ENCODE measurements at places on chromosomes 6 and 20.

DNA sequence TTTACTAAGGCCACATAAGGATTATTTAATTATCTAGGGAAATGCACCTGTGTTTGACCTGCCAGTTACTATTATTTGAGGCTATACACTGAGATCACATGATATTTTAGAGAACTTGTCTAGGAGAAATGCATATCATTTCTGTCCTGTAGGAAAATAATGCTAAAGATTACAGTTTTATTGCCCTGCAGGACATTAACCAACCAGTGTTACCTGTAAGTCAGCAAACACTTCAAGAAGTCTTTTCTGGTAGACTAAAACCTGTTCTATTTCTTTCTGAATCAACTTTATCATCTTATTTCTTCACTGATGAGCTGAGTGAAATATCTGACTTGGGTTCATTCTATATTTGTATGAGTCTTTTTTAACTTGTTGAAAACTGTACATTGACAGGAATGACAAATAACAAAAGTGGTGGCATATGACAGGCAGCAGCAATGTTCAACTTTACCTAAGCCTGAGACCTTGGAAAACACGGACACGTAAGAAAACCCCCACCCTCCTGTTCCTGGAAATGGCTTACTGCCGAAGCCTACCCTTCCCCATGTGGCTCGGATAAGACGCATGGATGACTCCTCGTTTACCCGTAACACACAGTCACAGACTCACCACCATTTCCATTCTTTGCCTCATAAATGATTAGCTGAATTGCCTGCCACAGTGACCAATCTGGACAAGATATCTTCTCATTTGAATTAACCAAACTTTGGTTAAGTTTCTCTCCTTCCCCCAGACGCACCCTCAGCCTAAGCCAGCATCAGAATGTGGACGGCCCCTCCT, 118.0 kb upstream of the CD93 start:
- no peak for DNase-seq

- no peak for DNase-seq
Observed at GRCh38 chr6:144286503-144287393, 1.6 kb downstream of the UTRN start.

DNA sequence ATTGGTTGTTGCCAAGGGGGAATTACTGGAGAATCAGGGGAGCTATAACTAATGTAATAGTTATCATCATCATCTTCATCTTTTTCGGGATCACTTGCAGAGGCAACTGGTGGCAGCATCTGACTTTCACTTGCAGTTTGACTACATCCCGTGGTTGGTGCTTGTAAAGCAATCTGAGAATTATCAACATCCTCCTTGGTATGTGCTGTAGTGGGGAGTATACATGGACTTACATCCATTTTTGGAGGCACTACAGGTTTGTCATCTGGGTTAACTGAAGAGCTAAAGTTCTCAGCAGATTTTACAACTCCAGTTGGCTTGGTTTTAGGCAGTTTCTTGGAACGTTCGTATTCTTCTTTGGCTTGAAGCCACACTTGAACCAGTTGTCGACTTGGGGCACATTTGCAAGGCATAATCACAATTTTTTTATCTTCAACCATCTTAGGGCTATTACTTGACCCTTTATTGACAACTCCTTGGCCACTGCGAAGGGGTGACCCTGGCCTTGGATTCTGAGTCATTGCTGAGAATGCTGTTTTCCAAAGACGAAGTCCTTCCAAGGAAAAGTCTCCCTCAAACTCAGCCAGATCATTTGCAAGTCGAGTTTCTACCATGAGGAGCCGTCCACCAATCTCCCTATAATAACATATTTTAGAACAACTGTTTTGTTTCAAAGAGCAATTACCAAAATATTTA, 115.5 kb downstream of the REV3L start:
- DNase-seq, result no peak

DNA sequence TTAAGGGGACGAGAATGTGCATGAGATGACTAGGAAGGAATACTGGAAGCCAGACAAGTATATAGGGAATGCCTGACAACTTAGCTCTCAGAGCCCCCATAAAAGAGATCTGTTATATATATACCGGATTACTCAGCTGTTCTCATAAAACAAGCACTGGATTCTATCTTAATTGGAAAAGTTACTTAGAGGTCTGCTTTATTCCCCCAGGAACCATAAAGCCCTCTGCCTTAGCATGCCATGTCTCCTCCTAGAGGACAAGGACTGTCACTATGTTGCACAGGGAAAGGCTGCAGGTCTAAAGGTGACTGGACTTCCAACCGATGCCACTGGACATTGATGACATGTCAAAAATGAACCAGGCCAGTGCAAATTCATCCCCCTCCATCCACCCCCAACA, 6.4 kb downstream of the EXOC2 start:
- no peak for DNase-seq

GRCh38 chr20:17358854-17359253, 132.0 kb downstream of the PCSK2 start:
- no peak for DNase-seq

DNA sequence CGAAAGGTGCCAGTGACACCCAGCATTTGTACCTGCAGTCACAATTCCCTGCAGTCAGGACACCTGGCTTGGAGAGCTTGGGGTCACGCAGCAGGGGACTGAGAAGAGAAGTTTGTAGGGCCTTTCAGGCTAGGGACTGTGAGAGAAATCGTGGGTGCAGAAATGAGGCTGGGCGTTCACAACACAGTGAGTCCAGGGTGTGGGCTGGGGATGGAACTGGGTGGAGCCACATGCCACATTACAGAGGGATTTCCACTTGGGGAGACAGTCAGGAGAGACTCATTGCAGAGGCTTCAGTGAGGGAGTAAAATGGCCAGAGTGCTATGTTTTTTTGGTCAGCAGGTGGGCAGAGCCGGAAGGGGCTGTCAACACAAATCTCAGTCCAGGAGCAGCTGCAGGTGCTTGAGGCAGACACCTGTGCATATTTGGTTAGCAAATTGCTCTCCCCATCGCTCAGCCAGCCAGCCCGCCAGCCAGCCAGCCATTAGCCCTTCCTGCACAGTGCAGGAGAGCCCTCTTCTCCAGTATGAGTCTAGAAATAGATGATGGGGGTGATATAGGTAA, 7.4 kb downstream of the ITPR3 start:
- DNase-seq, result no peak

- DNase-seq, result no peak
Observed at GRCh38 chr6:134389129-134389528, 71.2 kb upstream of the SGK1 start.

- no peak for DNase-seq
Observed at GRCh38 chr6:161476711-161477110, 202.8 kb upstream of the AGPAT4 start.

GRCh38 chr6:11212664-11213063, 19.8 kb downstream of the NEDD9 start:
- no peak for DNase-seq

DNA sequence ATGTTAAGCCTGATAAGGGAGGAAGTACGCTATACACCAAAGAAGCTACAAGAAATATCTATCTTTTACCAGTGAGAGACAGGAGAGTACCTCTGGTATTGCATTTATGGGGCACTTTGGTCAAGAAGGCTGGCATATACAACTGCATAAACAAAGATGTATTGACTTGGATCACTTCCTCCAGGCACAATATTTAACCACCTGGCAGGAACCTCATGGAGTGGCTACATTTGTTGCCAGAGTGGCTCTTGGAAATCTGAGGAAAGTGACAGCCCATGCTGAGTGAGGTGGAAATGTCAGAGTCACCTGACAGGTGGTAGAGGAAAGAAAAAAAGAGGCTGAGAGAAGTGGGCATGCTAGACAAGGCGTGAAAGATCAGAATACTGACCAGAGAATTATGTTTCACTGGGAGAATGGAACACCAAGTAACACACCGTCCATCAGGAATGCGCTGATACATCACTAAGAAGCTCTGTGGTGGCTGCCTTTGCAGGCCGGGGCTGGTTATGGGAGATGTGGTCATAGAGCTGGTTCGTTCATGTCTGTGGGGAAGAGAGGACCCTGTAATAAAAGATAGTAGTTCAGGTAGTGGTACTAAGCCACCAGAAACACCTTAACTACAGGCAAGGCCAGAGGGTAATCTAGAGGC, 61.4 kb upstream of the UFL1 start:
- no peak for DNase-seq

DNA sequence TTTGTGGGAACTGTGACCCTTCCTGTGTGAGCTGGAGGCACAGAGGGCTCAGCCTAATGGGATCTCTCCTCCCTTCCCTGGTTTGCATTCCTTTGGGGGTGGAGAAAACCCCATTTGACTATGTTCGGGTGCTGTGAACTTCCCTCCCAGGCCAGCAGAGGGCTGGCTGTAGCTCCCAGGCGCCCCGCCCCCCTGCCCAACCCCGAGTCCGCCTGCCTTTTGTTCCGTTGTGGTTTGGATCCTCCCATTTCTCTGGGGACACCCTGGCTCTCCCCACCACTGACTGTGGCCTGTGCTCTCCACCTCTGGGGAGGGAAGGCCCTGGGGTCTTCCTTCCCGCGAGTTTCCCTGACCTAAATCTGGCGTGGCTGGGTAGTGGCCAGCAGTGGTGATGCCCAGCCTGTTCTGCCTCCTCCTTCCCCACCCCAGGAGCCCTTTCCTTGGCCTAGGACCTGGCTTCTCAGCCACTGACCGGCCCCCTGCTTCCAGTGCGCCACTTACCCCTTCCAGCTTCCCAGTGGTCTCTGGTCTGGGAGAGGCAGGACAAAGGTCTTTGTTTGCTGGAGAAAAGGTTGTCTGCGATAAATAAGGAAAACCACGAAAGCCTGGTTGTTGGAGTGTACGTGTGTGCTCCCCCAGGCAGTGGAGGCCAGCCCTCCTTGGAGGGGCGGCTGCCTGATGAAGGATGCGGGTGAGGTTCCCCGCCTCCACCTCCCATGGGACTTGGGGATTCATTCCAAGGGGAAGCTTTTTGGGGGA, 4.9 kb downstream of the VEGFA start:
- DNase-seq, result peak; percentile 12

- no peak for DNase-seq
Observed at GRCh38 chr6:10521104-10521808, at the start of gene GCNT2. TSS of gene GCNT2 (plus strand) at chr6:10521351. CDS start at chr6:10528912, 7,561 bp downstream.

GRCh38 chr20:17825960-17826843, 126.4 kb downstream of the BANF2 start:
- DNase-seq, result no peak

- no peak for DNase-seq
Observed at GRCh38 chr20:47348539-47349142, 7.9 kb downstream of the ZMYND8 start.

DNA sequence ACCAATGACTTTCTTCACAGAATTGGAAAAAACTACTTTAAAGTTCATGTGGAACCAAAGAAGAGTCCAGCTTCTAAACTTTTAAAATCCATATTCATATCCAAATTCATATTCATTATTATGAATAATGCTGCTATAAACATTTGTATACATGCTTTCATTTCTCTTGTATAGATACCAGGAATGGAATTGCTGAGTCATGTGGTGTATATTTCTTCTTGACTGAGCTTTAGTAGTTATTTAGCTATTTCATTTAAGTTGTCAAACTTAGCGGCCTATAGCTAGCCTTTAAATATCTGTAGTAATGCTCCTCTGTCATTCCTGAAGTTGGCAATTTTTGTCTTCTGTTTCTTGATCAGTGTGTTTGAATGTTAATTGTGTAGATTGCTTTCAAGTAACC, 19.8 kb upstream of the SMIM28 start:
- no peak for DNase-seq

- DNase-seq, result no peak
Observed at GRCh38 chr6:161748535-161749416, 474.9 kb upstream of the AGPAT4 start.

DNA sequence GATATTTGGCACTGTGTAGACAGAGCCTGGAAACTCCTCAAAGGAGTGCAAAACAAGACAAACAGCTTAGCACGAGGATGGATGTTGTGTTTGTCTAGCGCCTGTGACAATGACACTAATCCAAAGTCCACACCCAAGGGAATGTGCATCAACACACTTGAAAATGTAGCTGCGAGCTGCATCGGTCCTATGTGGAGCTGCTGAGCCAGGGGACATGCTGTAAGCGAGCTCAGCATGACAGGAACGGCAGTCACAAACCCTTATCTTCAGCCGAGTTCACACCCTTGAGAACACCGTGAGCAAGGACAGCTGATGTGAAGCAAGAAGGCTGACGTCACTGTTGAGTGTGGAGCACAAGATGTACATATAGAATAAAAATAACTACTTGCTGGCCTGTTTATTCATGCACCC, 684.3 kb downstream of the QKI start:
- DNase-seq, result no peak

GRCh38 chr6:168496997-168497331, 56.0 kb downstream of the SMOC2 start:
- DNase-seq, result no peak

DNA sequence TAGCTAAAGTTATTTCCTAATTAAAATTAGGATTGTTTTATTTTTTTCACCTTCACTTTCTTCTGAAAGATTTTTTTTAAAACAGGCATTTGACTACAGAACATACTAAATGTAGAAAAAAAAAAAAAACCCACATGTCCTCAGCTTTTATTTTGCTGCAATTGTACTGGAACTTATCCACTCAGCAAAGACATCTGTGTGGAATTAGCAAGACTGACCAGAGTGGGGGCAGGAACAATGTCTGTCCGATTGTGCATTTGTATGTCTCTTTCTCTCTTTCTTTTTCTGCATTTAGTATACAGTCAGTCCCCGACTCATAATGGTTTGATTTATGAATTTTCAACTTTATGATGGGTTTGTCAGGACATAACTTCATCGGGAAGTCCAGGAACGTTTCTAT, 77.3 kb downstream of the CHD6 start:
- no peak for DNase-seq

DNA sequence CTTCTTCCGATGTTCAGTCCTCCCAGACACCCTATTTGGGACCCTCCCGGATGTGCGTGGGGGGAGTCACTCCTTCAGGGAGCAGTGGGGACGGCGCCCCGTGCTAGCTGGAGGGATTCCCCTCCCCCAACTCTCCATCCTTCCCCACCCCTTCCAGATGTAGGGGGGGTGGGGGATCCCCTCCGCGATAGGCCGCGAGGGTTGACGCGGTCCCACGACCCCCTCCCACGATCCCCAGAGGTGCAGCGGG, 548 bp downstream of the GNL1 start:
- DNase-seq, result no peak

GRCh38 chr6:35543459-35544193, 30.9 kb upstream of the TULP1 start:
- no peak for DNase-seq

DNA sequence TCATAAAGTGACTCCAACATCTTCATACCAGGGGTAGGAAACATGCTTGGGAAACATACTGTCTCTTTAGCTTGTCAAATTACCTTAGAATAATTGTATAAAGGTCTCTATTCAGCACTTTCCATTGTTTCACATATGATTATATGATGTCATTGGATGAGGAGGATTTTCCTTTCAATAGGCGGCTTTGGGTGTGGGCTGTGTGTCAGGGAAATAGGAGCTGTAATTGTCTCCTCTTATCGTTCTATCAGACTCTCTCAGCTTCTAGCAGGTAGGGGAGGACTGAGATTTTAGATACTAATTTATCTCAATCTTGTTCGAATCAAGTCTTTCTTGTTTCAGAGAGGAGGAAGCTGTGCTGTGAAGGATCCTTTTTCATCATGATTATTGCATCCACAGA, 179.4 kb upstream of the OLIG3 start:
- no peak for DNase-seq
